ENCODE measurements at places on chromosomes 5 and 9.

- DNase-seq = no peak
Observed at GRCh38 chr9:95130484-95130883, 187.0 kb downstream of the FANCC start.

GRCh38 chr5:52997424-52997823 lies 8.3 kb downstream of the ITGA2 start:
- no peak for DNase-seq

GRCh38 chr5:93793159-93793781 lies 51.9 kb upstream of the POU5F2 start:
- no peak for DNase-seq

DNA sequence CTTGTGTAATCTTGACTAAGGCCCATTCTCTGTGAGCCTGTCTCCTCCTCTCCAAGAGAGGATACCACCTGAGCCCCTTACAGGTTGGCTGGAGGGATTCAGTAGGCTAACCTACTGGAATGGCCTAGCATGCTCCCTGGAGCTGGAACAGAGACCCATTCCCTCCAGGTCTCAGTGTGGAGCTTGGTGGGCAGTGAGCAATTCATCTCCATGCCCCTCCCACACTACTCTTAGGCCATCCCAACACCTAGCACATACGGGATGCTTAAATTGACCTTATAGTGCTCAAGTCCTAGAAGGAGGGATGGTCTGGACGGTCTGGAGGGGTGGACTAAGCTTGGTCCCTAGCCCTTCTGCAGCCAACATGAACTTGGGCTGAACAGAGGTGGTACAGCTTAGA lies 75.6 kb downstream of the CRB2 start:
- DNase-seq = no peak

DNA sequence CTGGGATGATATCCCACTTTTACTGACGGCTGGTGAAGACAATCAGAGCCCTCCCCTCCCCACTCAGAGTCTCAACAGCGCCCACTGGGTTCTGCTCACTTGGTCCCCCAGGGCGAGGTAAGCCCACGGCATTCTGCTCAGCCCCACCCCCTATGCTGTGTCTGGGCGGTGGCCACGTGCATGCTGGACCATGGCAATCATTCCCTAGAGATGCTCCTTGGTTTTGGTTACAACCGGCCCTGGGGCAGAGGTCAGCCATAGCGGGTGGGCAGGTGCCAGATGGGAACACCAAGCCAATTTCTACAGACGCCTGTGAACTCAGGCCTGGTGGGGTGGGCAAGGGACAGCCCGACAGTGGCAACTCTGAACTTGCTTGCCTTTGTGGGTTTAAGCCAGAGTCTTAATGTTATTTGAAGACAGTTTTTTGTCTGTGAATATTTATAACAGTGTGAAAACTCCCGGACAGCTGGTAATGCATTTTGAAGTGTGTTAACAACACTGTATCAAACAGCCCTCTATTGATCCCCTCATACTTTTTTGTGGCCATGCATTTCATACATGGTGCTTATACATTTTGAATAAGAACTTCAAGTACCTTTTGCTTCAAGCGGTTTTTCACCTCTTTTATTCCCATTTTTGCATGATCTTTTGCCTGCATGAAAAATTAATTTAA lies 94.2 kb downstream of the CRB2 start:
- no peak for DNase-seq

- DNase-seq = no peak
Observed at GRCh38 chr5:8981496-8981895, 564.4 kb downstream of the SEMA5A start.

DNA sequence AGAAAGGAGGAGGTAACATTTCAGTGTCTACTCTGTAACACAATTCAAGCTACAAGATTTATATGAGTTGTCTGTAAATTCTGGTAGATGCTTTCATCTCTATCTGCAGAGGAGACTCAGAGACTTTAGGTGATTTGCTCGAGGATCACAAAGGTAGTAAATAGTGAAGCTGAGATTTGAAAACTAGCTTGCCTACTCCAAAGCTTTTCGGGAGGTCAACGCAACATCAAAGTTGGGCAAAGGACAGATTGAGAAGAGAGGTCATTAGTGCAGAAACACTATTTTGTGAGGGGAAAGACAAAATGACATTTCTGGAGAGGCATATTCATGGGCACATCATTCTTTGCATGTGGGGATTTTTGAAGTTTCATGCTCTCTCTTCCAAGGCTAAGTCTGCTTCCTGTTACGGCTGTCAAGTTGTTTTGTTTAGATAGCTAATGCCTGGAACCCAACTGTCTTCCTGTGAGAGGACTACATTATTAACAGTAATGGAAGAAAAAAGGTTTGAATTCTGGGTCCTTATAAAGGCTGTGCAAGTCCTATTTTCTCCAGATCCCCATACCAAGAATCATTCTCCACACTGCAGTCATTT lies 413.5 kb upstream of the ZNF462 start:
- no peak for DNase-seq

- peak; percentile 60 for DNase-seq
Observed at GRCh38 chr5:131357739-131358561, 94.1 kb downstream of the CDC42SE2 start.

DNA sequence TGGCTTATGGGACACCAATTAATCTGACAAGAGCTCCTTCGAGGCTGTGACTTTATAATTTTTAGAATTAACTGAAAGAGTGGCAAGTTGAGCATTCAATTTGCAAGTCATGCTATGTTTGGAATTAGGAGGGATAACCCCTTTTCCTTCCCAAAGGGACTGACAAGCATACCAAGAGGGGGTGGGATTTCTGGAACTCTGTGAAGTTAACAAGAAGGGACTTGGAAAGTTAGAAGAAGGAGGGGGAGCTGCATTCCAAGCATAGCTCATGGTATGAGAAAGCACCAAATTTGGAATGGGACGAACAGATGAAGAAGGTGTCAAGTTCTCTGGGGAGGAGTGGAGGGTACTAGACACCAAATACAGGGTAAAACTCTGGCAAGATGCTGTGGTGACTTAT lies 8.9 kb upstream of the PALM2AKAP2 start:
- no peak for DNase-seq

- no peak for DNase-seq
Observed at GRCh38 chr5:139389701-139390638, at the start of gene MZB1. Gene MZB1 (minus strand): TSS chr5:139389913. CDS start chr5:139389856, 57 bp downstream.

GRCh38 chr9:106704056-106704615 lies 158.8 kb upstream of the ZNF462 start:
- DNase-seq = no peak

- DNase-seq = peak; percentile 77
Observed at GRCh38 chr9:112174965-112175795, at the start of gene SUSD1. Gene SUSD1 (minus strand): TSS chr9:112175297. CDS start chr9:112175235, 62 bp downstream.

GRCh38 chr5:26666371-26666770 lies 372.0 kb downstream of the CDH9 start:
- DNase-seq = no peak

GRCh38 chr5:141855265-141856036 lies 22.8 kb downstream of the PCDH1 start:
- no peak for DNase-seq
